ENCODE measurements at places on chromosomes 6 and 20.
A peak's percentile ranks its signal among the peaks of the same experiment; 100 is the strongest.

DNA sequence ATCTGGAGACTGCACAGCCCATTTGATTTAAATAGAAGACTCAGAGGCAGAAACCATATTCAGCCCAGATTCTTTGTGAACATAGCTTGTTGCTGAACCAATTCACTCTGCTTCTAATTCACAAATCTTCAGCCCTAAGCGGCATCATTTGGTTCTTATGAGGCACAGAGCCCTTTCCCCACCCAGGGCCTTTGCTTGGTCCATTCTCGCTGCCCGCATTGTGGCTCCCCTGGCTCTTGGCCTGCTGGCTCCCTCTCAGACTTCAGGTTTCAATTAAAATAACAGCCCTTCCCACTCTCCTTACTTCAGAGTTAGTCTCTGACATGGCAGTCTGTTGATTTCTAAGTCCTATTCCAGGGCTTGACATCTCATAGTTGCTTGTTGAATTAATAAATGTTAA, 9.4 kb upstream of the TMEM14A start:
- DNase-seq = no peak

GRCh38 chr6:135451617-135452190, 45.8 kb downstream of the AHI1 start:
- DNase-seq = peak; percentile 15

GRCh38 chr6:149806127-149806526, 56.6 kb downstream of the PCMT1 start:
- no peak for DNase-seq

GRCh38 chr6:168355716-168356522, 36.3 kb upstream of the DACT2 start:
- peak; percentile 62 for DNase-seq

DNA sequence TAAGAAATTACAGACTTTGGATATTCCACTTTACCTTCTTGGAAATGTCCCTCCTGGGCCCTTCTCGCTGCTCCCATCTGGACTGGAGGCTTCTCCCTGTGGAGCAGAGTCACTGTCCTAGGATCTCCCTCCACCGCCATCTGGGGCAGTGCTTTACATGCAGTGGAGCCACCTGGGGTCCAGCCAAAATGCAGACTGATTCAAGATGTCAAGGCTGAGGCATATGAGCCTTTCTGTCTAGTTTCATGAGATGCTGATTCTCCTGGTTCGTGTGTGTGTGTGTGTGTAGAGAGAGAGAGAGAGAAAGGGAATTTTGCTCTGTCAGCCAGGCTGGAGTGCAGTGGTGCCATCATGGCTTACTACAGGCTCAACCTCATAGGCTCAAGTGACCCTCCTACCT, 14.9 kb downstream of the MICA start:
- DNase-seq = no peak

- DNase-seq = peak; percentile 18
Measured at GRCh38 chr6:2264932-2265331, 19.5 kb upstream of the GMDS start.

GRCh38 chr20:5072756-5073659, 46.8 kb downstream of the PCNA start:
- peak; percentile 93 for DNase-seq
